ENCODE measurements at places on chromosomes 12 and 14. TPM values are rescaled to one million over a fixed set of nuclear protein-coding genes. Genes with fewer than 3 reads are reported as not detected.

Gene CARMIL3
- not detected for total RNA-seq

Gene INHBC
- total RNA-seq = not detected

GRCh38 chr12:7293670-7294069 is 10.2 kb upstream of the ACSM4 start:
- no peak for DNase-seq

DNA sequence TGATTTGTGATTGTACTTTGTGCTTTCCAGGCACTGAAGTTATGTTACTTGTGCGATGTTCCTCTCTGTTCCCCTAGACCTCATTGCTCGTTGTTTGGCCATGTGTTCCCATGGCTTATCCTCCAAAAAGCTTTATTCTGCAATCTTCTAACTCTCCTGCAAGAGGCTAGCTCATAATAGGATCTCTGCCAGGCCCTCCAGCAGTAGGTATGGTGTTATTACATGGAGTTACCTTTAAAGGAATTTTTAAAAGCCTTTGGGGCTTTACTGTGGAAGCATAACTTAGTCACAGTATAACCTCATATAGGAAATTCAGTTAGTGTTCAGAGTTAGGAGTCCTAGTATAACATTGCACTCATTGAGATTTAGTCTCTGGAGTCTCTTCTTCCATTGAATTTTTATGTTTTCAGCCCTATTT is 292.3 kb downstream of the RAD51B start:
- DNase-seq = no peak

- no peak for DNase-seq
These were observed 17.8 kb downstream of the FAIM2 start for GRCh38 chr12:49885663-49886461.
